ENCODE measurements at places on chromosomes 2 and 18.
A peak's percentile ranks its signal among the peaks of the same experiment; 100 is the strongest.

- no peak for DNase-seq
These were observed 87.0 kb downstream of the EPB41L3 start for GRCh38 chr18:5456577-5457461.

DNA sequence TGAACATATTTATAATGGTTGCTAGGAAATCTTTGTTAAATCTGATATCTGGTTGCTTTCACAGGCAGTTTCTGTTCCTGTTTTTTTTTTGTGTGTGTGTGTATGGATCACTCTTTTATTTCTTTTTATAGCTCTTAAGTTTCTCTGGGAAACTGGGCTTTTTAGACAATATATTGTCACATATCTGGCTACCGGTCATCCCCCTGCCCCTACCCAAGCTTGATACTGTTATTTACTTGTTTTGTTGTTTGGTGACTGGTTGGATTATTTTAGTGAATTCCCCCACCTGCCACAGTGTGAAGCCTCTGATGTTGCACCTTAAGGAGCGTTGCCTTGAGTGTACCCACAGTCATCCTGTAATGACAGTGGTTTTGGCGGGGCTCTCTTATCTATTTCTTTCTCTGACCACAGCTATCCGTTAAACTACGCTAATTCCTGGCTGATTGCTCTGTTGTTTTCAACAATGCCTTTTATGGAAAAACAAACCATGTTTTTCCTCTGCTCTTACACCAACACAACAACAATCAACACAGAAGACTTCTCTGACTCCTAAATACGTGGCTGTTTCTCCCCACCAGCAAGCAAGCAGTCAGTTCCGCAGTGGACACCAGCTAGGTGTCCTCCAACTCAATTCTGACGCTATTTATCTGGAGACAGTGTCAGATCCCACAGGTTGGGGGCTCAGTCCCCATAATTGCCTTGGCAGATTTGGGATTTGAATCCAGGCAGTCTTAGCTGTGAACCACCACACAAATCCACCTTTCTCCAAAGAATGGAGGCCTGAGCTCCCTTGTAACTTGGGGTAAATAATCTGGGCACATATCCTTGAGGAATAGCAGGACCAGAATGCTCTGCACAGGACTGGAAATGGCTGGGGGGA is 10.9 kb downstream of the GNLY start:
- no peak for DNase-seq

DNA sequence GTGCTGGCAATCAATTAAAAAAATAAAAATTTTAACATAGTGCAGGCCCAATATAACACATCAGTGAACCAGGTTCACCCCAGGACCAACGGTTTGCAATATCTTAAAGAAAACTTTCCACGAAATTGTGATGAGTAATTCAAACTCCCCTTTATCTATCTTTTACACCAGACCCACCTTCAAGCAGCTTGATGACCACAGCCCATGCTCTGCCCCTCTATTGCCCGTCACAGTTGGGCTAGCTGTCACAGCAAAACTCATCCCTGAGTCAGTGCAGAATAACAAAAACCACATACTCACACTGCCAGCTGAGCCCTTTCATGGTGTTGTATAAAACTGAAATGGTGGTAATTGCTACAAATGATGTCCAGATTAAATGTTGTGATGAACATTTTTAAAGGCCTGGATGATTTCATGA is 112.5 kb upstream of the CREB1 start:
- DNase-seq = no peak

GRCh38 chr2:107511970-107512789 is 314.5 kb upstream of the RGPD4 start:
- peak; percentile 65 for DNase-seq

DNA sequence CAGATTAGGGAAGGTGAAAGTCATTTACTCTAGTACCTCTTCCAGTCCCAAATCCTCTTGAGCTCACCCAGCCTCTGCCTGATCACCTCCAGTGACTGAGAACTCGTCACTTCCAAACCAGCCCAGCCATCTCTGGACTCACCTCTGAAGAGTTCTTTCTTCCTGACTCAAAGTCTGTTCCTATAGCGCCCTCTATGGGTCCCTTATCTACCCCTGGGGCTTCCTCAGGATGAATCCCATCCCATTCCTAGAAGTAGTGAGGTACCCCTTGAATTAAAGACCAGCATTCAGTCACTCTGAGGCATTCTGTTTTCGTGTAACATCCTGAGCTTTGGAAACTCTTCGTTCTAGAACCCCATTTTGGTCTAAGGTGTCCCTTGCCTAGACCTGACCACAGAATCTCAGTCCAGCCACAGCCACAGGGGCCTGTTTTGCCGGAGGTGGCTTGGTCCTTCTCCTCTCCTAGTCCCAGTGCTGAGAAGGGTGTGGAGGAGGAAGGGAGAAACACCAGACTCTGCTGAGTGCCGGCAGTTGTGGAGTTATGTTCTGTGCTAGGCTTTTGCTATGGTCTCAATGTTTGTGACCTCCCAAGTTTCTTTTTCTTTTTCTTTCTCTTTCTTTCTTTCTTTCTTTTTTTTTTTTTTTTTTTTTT is 32.7 kb downstream of the SIX3 start:
- DNase-seq = peak; percentile 28

DNA sequence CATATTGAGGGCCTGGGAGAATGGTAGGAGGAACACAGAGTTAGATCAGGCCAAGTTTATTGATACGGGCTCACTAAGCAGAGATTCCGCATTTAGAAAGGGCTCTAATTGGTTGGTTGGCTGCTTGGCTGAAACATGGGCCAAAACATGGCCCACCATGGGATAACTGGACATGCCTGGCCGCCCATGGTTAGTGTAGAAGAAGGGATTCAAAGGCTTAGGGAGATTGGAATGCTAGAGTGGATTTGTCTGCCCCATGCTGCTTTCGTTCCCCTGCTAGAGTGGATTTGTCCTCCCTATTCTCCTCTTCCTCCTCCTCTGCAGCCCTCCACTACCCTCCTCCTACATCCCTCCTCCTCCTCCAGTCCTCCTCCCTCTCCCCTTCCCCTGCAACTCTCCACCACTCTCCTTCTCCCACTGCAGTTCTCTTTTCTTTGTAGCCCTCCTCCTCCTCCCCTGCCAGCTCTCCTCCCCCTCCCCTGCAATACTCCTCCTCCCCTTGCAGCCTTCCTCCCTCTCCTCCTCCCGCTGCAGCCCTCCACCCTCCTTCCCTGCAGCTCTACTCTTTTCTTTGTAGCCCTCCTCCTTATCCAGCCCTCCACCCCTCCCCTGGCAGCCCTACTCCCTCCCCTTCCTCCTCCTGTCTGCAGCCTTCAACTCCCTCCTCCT is 17.2 kb downstream of the BOK start:
- DNase-seq = no peak

- DNase-seq = no peak
These were observed 5.7 kb upstream of the GPR35 start for GRCh38 chr2:240619506-240620148.

- no peak for DNase-seq
These were observed 15.5 kb downstream of the CDCA7 start for GRCh38 chr2:173370198-173370597.

DNA sequence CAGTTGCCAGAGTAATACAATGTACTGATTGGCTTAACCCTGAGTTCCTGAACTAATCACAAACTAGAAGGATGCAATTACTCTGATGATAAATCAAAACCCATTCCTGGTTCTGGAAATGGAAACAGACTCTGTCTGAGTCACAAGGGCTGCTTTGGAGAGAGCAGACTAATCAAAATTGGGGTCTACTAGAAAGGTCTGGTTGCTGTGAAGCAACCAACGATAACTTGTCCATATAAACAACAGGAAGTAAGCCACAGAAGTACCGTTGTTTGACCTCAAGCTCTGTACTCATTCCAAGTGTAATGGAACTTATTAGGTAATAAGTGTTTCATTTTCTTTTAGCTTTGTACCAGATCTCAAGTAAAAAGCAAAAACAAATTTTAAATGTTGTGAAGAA is 49.7 kb downstream of the RASGRP3 start:
- no peak for DNase-seq

DNA sequence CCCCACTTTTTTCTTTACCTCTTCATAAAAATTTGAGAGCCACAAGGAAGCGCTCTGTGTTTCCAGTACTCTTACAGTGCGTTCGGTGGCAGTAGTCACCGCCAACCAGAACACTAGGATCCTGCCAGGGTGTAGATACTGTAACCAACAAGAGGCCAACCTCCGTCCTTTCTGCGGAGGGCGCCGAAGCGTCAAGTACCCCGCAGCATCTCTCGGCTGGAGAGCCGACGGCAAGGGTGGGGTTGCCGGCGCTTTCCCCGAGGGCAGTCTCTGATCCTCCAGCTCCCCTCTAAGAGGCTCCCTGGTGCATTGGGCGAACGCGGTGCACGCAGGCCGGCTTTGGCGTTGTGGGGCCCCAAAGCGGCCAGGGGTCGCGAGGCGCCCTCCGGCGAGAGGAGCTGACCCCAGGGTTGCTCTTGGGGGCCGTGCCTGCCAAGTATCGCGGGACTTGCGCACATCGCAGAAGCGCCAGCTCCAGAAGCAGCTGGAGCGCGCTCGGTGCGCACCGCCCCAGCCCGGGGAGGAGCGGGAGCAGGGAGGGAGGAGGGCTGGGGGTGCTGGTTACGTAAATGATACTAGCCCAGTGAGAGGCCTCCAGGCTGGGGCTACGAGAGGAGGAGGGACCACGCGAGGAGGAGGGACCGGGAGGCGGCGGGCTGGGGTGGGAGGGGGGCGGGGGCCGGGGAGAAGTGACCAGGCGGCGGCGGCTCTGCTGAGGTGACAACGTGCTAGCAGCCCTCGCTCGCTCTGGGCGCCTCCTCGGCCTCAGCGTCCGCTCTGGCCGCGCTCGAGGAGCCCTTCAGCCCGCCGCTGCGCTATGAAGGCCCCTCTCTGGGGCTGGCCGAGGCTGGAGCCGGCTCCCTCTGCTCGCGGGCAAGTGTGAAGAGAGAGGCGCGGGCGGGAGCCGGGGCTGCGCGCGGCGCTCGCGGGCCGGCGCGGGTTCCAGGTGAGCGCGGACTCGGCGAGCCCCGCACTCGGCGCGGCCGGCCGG is at the start of gene GALNT13:
Gene GALNT13 (plus strand): TSS at position 692 of the 991 bp plus-strand sequence.
- peak; percentile 83 for DNase-seq

DNA sequence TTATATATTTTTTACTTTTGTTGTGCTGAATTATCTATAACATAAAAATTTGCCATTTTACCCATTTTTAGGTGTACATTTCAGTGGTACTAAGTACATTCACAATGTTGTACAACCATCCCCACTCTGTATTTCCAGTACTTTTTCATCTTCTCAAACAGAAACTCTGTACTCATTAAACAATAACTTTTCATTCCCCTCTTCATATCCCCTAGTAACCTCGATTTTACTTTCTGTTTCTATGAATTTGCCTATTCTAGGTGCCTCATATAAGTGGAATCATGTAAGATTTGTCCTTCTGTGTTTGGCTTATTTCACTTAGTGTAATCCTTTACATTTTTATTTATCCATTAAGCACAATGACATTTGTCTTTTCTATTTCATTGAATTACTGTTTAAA is 51.3 kb downstream of the GTF2A1L start:
- no peak for DNase-seq

DNA sequence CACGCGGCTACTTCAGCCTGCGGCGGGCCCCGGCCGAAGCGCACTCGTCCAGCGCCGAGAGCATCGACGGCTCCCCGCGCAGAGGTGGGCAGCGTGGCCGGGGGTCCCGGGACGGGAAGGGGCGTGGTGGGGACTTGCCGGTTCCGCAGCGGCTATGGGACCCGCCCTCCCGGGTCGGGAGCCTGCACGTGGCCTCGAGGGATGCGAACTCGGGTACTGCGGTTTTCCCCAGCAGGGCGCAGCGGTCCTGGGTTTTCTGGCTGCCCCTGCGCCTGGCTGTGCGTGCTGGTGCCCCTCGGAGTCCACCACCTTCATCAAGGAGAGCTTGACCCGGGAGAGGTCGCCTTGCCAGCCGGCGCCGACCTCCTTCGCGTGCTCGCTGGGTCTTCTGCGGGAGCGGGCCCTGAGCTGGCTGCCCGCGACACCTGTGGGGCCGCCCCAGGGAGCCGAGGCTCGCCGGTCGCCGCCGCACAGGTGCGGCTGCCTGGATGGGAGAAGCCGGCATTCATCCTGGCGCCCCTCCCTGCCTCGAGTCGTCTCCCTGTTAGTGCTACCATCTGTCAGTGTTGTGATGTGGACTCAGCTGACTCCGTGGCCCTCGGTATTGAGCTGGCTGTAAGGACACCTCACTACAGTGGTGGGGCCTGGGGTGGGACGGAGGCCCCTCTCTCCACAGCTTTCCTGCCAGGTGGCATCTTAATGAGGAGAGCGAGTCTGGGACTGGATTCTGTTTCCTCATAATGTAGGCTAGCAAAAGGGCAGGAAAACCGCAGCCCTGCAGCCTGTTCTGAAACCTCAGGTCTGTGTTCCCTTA is 177.3 kb downstream of the AGAP1 start:
- peak; percentile 39 for DNase-seq

DNA sequence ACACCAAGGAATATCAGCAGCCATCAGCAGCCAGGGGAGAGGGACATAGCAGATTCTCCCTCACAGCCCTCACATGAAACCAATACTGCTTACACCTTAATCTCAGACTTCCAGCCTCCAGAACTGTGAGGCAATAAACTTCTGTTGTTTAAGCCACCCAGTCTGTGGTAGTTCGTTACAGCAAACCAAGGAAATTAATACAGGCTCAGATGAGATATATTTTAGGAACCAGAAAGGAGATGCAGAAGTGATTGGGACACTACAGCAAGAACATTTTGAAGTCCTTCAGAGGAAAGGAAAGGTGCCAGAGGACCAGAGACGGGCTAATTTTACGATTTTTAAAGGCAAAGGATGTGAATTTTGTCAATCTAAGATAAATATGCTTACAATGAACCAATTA is 60.6 kb downstream of the IKZF2 start:
- DNase-seq = no peak

GRCh38 chr2:144670080-144670479 is 150.2 kb upstream of the ZEB2 start:
- DNase-seq = no peak

DNA sequence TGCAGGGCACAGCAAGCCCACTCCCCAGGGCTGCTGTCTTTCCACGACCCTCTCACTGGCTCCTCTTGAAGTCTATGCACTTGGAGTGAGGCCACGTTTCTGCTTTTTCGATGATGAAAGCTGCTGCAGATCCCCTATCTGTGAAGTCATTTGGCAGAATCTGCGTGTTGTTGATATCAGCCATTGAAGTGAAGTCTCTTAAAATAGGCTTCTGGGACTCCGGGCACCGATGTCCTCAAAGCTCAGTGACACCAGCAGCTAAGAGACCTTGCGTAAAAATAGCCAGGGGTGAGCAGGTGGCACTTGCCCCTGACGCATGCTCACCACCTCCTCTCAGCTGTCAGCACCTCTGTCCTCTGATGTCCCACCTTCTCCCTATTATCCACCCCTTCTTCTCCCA is 89.4 kb upstream of the FHL2 start:
- no peak for DNase-seq

DNA sequence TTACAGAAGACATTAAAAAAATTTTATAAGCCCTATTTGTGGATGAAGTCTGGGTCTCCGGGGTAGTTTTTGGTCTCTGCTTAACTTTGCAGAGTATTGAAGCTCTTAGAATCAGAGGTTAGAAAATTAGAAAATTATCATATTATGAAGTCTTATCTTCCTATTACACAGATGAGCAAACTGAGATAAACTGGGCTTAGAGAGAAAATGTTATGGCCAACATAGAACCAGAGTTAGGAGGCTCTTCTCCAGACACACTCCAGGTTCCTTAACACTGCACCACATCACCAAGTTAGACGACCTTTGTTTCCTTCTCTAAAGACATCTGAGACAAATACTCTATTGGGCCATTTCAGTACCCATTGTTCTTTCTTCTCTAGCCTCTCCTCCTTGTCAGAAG is 36.7 kb upstream of the NEB start:
- DNase-seq = no peak

Data from NCI-H510A (cell line).